ENCODE measurements at places on chromosomes 1 and 21.

- DNase-seq = no peak
These were observed 352.5 kb downstream of the ADGRL2 start for GRCh38 chr1:82153272-82153629.

GRCh38 chr1:85151446-85151845 is 49.4 kb downstream of the SYDE2 start:
- no peak for DNase-seq

DNA sequence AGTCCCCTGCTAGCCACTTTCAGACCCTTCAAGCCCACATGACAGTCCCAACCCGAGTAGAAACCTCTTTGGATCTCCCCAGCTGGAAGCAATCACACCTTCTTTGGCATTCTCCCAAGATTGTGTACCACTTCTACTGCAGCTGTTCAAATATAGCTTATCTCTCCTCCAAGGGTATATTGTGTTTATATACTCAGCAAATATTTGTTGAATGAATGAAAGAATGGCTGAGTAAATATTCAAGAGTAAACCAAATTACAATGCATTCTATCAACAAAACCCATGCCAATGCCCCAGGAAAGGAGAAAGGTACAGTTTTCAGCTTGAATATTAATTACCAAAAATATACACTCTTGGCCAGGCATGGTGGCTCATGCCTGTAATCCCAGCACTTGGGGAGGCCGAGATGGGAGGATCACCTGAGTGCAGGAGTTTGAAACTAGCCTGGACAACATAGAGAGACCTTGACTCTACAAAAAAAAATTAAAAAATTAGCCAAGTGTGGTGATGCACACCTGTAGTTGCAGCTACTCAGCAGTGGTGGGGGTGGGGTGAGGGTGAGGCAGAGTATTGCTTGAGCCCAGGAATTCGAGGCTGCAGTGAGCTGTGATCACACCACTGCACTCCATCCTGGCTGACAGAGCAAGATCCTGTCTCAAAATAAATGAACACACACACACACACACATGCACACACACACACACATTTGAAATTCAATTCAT is 68.5 kb downstream of the NIBAN1 start:
- DNase-seq = no peak

GRCh38 chr1:8166406-8166805 is 140.3 kb upstream of the ERRFI1 start:
- no peak for DNase-seq

DNA sequence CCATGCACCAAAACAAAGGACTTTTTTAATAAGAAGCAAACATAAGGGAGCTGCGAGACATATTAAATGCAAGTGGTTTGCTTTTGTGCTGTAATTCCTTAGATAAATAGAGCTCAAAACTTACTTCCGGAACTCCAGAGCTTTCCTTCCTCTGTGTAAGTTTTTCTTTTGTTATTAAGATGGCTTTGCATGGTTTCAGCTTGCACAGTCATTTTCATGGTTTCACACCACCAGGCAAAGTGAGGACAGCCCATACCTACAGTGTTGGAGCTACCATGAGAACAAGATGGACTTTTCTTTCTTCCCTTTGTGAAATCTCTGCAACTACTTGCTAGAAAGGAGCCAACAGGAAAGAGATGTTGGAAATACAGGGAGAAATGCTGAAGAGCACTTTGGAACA is 368.0 kb downstream of the SETD4 start:
- DNase-seq = no peak

DNA sequence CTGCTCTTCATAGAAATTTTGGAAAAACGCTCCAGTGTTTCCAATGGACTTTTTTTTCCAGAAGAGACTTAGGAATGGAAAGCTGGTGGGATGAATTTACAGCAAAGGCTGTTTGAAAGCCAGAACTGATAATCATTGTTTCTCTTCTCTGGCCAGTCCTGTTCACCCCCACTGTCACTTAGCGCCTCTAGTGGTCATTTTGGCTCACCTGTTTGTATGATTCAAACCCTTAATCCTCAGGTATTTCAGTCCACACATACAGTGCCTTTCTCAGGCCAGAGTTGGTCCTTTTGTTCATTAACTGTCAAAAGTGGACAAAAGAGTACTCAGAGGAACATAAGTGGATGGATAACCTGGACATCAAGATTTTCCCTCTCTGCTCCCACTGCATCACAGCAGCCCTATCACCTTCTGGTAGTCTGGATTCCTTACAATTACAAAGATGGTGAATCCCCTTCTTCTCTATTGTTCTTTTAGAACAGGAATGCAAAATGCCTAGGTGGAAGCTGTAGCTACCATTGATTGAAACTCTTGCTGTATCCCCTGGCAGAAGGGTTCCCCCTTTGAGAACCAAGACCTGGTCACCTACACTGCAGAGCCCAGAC is 177.6 kb upstream of the OLFM3 start:
- no peak for DNase-seq

DNA sequence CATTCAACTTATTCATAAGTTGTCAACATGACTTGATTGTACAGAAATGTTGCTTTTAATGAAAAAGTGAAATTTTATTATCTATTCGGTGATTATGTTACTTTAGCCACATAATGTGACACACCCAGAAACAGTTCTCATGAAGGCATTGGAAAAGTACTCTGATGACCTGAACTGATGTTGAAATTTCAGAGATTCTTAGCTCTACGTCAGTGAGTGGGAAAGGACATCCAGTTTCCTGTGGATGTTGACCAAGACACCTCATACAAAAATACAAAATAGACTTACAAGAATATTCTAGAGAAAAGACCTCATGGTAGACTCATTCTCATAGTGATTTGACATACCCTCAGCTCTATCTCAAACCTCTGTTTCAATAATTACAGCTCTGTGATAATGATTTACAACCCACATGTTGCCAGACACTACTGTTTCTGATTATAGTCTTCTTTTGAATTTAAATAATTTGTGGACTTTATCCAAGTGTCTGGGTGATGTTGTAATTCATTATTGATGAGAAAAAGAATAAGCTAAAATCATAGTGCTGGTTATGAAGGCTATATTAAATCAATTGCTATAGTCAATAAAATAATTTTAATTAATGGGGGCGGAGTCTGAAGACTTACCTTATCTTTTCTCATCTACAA is 37.3 kb downstream of the KCNK2 start:
- no peak for DNase-seq

- DNase-seq = no peak
These were observed 245.0 kb downstream of the USH2A start for GRCh38 chr1:216178281-216178680.

GRCh38 chr21:17829472-17829871 is 10.3 kb upstream of the C21orf91 start:
- DNase-seq = no peak

DNA sequence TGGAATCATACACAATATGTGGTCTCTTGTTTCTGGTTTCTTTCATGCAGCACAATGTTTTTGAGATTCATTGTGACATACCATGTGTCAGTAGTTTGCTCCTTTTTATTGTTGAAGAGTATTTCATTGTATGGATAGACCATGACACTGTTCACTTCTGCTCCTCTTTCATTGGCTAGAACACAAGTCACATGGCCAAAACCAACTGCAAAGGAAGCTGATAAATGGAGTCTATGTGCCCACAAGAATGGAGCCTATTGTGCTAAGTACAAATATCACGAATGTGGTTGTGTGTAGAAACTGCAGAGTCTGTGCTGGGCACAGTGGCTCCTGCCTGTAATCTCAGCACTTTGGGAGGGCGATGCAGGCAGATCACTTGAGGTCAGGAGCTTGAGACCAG is 28.6 kb upstream of the FNBP1L start:
- no peak for DNase-seq

GRCh38 chr1:2412773-2413494 is 570 bp upstream of the PEX10 start:
- no peak for DNase-seq

DNA sequence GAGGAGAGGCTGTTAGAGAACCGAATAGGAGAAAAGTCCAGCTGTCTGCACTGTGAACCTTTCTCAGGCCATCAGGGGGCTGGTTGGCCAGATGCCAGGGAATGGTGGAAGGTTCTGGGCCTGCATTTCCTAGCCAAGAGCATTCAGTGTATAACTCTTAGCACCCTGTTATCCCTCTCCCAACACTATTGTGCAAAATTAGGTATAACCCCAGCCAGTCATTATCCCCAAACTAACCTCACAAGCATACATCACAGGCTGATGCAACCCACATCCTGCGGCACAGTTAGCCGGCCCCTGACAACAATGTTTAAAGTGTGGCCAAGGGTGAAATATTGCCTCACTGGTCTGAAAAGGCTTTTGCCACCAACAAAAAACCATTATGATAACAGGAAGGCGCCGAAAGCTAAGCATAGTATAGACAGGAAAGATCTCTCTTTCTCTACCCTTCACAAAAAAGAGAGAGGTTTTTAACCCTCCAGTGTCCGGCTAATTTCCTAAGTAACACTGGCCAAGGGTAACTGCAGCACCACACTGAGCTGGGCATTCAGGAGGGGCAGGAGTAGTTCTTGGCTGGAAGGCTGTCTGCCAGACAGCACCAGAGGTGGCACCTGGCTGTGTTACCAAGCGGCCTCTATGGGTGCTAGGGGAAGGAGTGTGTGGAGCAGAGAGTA is 77.3 kb upstream of the BCAR3 start:
- DNase-seq = no peak

GRCh38 chr1:209646558-209646957 is 5.7 kb downstream of the LAMB3 start:
- DNase-seq = no peak

DNA sequence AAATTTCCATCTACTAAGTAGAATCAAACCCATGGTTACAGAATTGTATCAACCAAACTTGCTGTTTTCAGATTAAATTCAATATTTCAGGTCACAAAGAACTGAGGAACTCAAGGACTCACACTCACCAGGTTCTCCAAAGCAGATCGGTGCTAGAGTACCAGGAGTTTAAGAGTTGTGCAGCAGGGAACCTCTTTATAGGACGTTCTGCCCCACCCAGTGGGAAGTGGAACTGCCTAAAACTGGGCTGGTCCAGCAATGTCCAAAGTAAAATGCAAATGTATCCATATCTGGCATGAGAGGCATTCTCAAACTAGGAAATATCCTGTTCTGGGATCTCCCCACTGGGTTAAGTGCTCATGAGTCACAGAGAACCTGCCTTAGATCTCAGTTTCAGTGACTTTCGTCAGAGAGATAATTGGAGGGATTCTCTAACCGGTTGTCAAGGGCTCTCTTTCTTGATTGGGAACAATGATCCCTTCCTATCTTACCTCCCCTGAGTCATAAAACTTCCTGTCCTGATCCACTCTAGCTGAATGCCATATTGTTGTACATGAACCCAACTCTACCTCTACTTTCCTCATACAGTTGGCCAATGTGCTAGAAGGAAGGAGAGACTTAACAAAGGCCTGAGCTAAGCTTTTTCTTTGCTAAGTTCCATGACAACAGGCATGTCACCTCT is at the start of gene SPRR2D:
SPRR2D (minus strand) TSS at position 171 of the 682 bp plus-strand sequence. CDS start 774 bp downstream, outside the sequence.
- no peak for DNase-seq

Measured in pulmonary artery endothelial cell (primary cell).